Keratinocyte (primary cell): ENCODE measurements at places on chromosomes 3 and 15.

- no peak for DNase-seq
Observed at GRCh38 chr15:73924171-73924921, 1.9 kb upstream of the LOXL1 start.

DNA sequence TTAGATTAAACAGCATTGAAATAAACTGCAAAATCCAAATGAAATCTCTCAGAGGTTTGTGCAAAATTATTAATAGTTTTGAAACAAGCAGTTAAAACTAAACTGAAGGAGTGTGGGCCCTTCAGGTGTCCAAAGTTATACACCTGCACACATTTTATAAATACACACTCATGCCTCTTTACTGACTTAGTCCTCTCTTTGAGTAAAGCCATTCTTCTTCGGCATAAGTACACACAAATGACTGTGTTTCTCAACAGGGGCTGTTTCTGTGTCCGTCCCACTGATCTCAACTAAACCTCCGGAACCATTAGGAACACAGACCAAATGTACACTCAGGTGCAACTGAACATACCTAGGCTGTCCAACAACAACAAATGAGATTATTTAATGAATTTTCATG lies 18.8 kb downstream of the MECOM start:
- DNase-seq: no peak

GRCh38 chr3:61649381-61650170 lies 88.2 kb downstream of the PTPRG start:
- DNase-seq: no peak

GRCh38 chr15:69677403-69677802 lies 224.8 kb downstream of the RPLP1 start:
- DNase-seq: no peak

- DNase-seq: no peak
Observed at GRCh38 chr3:73056014-73056844, 5.2 kb upstream of the EBLN2 start.

GRCh38 chr3:135133905-135134683 lies 339.0 kb downstream of the EPHB1 start:
- DNase-seq: no peak

GRCh38 chr3:98827221-98827920 lies 64.2 kb downstream of the ST3GAL6 start:
- DNase-seq: no peak

- DNase-seq: no peak
Observed at GRCh38 chr3:136428167-136428566, 178.0 kb downstream of the PCCB start.

GRCh38 chr3:66052721-66053549 lies 14.2 kb upstream of the MAGI1 start:
- DNase-seq: no peak

GRCh38 chr3:49171775-49172500 lies 540 bp downstream of the KLHDC8B start:
- DNase-seq: no peak

GRCh38 chr3:133845127-133845526 lies 39.5 kb downstream of the SRPRB start:
- DNase-seq: no peak
